ENCODE measurements at places on chromosomes 4 and X.
A peak's percentile ranks its signal among the peaks of the same experiment; 100 is the strongest.

DNA sequence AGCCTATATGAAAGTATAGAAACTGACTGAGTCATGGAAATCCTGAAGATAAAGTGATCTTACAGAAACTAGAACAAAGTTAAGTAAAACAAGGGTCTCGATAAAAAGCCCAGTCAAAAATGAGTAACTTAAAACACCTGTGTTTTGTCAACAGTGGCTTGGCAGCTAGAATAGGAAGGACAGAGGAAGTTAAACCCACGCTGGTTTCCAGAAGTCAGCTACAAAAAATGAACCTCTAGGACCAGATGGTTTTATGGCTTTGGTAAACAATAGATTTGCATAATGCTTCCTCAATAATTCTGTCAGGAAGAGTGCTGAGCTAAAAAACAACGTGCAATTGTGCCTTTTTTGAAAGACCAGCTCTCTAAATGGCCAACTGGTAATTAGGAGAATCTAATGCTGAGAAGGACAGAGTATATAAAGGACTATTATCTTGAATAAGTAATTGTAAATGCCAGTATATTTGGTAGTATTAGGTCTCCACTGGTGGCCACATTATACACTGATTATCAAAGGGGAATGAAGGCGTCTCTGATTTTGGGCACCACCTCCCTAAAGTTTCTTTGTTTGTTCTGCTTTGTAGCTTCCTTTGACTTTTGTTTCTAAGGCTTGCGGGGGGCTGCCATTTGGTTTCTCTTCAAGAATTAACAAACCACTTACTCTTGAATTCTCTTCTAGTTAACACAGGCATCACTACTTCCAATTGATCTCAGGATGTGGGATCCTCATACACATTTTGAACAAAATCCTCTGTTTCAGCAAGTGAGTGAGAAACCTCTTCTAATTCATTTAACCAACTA is 72.2 kb upstream of the PPP3CA start:
- DNase-seq: peak; percentile 72

DNA sequence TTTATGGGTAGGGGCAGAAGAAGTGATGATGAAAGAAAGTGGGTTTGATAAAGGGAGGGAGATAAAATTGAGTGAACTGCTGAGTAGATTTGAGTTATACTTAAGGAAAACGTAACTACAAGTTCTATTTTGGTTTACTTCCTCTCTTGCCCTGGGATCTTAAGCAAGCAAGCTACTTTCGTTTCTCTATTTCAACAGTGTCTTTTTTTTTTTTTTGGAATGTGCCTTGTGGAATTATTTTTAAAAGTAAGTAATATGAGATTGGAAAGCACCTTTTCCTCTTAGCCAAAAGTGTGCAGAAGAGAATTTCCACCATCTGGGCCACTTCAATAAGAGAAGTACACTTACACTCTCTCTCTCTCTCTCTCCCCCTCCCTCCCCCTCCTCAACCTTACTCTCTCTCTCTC is 16.0 kb upstream of the C4orf36 start:
- no peak for DNase-seq

DNA sequence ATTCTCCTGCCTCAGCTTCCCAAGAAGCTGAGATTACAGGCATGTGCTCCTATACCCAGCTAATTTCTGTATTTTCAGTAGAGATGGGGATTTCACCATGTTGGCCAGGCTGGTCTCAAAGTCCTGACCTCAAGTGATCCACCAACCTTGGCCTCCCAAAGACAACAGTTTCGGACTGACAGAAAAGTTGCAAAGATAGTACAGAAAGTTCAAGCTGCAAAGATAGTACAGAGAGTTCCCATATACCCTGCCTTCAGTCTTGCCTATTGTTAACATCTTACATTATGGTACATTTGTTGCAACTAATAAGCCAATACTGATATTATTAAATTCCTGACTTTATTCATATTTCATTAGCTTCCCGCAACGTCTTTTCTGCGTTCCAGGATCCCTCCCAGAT is 65.8 kb downstream of the SUPT20HL2 start:
- DNase-seq: no peak

DNA sequence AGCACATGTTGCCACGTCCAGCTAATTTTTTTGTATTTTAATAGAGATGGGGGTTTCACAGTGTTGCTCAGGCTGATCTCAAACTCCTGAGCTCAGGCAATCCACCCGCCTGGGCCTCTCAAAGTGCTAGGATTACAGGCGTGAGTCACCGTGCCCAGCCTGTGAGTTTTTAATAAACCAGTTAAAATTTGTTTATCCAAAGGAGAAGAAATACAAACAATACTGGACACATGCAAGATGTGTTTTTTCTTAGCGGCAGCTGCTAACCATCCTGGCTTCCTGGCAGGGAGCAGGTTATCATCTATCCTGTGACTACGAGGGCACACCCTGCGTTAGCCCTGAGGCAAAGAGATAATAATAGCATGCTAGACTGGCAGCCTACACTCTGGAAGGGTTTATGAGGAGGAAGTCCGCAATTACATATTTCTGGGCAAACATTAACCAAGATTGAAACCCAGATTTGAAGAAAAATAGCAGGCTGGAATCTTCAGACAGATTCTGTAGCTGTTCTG is 191.4 kb downstream of the SPRY1 start:
- DNase-seq: no peak

DNA sequence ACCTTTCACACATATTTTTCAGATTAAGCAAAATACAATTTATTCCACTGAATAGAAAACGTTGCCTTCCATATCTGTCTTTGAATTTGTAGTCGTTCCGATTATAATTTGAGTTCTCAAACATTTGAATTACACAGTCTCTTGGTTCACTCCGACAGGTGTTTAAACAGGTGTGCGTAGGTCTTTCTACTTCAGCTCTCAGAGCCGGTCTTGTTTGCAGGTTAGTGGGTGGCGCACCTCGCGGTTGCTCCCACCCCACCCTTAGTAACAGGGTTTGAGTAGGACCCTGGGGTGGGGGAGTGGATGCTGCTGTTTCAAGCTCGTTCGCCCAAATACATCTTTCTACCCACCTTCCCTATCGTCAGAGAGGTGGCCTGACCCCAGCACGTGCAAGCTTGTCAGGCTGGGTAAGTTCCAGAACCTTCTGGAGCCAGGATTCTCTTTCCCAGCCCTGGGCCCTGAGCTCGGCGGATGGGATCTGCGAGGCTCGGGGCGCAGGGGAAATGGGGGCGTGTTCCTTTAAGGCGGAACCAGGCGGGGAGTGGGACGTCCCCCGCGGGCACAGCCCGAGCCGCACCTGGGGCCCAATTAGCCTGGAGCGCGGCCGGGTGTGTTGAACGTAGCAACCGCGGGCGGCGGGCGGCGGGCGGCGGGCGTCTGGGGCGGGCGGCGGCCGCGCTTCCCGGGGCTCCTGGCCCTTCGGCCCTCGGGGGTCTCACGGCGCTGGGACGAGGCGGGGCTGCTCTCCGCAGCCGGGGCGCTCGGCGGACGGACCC is at the start of gene FAM149A:
FAM149A (plus strand) TSS at position 591 of the 776 bp plus-strand sequence.
- DNase-seq: no peak

DNA sequence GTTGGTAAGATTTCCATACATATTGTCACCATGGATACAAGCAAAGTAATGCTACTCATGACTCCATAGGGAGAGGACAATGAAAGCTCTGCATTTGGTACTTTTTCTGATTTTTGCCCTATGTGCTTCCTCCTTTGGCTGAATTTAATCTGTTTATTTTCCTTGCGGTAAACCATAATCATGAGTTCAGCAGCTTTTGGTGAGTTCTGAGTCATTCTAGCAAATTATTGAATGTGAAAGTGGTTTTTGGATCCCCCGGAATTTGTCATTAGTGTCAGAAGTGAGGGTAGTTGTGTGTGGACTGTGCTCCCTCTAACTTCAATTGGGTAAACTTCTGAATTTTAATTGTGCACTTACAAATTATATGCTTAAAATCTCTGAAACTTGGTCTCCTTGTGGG is 170.3 kb downstream of the MOSPD2 start:
- DNase-seq: no peak

DNA sequence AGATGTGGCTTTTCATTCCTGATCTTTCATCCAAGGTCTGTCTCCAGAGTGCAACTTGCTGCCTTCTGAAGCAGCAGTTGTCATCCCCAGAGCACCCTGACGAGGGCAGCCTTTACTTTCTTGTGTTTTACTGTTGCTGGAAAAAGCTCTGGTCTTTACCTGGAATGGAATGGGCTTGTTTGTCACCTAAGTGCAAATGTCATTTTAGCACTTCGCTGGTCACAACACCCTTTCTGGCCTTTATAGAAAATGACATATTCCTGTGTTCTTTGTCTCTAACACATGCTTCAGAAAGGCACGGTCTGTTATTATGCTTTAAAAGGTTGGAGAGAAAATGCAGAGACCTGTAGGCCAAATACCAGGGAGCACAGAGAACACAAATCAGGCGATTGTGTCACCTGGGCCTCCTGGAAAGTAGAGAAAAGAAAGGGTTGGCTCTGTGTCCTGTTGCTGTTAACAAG is 332.7 kb upstream of the IGFBP7 start:
- no peak for DNase-seq

DNA sequence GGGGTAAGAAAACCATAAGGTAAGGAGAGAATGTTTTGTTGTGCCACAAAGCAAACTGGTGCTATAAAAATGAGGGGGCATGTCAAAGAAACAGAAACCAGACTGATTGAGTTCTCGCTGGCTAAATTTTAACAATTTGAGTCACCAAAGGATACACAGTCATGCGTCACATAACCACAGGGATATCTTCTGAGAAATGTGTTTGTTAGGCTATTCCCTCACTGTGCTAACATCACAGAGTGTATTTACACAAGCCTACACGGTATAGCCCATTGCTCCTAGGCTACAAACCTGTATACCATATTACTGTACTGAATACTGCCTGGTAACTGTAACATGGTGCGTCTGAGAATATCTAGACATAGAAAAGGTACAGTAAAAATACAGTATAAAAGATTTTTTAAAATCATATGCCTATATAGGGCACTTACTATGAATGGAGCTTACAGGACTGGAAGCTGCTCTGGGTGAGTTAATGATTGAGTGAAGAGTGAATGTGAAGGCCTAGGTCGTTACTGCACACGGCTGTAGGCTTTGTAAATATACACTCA is 50.1 kb downstream of the FBXW7 start:
- DNase-seq: peak; percentile 58

DNA sequence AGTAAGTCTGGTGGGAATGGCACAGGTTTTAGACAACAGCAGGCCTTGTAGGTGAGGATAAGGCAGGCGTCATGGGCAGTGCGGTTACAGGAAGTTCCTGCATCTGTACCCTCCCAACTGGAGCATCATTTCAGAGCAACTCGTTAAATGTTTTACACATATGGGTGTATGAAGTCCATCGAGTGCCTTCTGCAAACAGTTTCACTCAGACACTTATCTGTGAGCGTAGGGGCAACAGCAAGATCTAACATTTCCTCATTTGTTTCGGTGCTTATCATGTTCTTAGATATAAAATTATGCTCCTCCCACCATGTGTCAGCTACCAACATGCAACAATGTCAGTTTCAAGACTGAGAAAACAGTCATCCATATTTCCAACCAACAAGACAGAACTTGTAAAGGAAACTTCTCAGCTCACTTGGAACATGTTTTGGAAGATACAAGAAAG is 69.9 kb downstream of the ELOVL6 start:
- no peak for DNase-seq
